ENCODE measurements at places on chromosomes 11 and 22.

DNA sequence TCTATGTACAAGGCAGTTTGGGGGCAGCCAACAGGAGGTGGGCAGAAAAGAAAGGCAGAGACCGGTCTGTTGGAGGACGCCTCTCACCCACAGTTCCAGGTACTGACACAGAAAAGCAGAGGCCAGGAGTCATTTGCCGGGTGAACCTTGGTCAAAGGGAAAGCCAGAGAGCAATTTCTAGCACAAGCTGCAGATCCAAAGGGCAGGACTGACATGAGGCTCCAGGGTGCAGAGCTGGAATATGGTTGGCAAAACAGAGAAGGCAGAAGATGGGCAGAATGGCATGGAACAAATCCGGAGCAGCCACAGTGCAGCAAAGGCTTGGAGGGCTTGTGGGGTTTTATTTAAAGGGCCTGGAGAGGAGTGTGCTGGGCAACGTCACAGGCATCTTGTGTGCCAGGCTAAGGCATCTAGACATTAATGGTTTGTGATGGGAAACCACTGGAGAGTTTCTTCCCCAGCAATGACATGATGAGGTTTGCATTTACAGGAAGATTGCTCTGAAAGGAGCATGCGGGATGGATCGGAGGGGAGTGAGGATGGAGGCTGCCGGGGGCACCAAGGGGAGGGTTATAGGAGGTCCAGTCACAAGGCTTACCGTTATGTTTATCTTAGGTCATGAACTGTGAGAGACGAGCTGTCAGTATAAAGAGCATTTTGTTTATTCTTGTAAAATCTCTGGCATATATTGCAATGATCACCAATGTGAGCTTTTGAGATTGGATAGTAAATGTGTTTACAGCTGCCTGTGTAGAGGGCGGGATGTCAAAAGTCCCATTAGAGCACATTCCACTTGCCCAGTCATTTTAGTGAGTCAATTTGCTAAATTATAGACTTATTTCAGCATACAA lies 5.7 kb upstream of the MMP20 start:
- DNase-seq, result no peak

GRCh38 chr11:833114-833791 lies 501 bp downstream of the CD151 start:
- DNase-seq, result no peak

- no peak for DNase-seq
Measured at GRCh38 chr11:28460348-28460747, 352.2 kb downstream of the METTL15 start.

- DNase-seq, result no peak
Measured at GRCh38 chr11:132111316-132111715, 740.9 kb downstream of the NTM start.

DNA sequence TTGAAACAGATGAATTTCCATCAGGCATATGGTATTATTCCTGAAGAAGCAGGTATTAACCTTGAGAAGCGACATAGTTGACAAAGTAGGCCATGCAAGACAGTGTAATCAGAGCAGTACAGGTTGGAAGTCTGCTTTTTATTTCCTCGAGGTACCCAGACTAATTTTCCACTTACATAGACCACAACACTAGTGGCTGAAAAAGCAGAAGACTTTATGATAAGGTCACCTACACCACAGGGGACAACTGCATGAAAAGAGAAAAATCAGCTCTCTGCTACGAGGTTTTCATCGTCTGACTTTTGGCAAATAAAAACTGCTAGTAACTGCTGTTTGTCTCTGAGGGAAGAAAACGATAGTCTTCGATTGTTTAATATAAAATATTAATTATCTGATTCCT lies 77.5 kb downstream of the CNTN5 start:
- DNase-seq, result no peak

DNA sequence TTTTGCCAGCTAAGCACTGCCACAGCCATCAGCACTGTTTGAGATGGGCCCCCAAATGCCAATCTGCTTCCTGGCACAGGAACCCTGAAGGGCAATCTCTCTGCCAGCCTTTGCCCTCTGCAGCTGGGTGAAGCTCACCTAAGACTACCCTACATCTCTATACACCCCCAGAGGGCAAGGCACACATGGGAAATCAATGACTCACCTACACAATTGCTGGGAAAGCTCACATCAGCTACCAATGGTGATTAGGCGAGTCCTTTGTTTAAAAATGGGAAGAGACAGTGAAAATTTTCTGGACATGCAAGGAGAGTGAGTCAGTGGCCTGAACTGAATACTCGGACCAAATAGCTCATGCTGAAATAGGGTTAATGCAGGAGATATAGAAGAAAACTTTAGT lies 12.6 kb upstream of the PRDM11 start:
- DNase-seq, result no peak

- DNase-seq, result no peak
Measured at GRCh38 chr11:92929246-92929645, 40.2 kb upstream of the MTNR1B start.

DNA sequence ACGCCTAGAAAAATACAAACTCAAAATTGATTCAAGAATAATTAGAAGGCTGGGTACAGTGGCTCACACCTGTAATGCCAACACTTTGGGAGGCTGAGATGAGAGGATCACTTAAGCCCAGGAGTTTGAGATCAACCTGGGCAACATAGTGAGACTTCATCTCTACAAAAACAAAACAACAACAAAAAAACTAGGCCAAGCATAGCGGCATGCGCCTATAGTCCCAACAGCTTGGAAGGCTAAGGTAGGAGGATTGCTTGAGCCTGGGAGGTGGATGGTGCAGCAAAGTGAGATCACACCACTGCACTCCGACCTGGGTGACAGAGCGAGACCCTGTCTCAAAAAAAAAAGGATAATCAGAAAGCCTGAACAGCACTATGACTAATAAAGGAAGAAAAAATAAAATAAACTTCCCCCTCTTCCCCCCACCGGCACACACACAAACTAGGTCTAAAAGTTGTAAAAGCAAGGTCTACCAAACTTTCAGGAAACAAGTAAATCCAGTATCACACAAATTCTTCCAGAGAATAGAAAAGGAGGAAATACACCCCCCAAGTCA lies 35.8 kb downstream of the RRAS2 start:
- no peak for DNase-seq

- DNase-seq, result no peak
Measured at GRCh38 chr11:55658608-55659007, 3.4 kb upstream of the OR4C6 start.

DNA sequence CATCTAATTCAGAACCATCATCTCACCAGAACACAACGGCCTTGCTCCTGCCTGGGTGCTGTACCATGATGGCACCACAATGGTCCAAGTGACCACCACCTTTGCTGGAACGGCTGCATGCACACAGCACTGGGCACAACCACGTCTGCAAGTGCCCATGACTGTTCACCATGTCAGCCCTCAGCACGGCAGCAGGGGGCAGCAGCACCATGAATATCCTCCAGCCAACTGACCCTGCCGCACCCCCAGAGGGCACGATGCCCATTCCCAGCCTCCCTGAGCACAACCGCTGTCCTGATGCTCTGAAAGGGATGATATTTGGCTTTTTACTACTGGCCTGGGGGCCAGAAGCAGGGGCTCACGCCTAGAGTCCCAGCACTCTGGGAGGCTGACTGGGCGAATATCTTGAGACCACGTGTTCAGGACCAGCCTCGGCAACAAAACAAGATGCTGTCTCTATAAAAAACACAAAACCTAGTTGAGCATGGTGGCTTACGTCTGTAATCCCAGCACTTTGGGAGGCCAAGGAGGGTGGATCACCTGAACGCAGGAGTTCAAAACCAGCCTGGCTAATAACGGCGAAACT lies 25.7 kb downstream of the DRD4 start:
- no peak for DNase-seq

Measured in stimulated activated CD8-positive, alpha-beta memory T cell treated with anti-CD3 and anti-CD28 coated beads, Interleukin-15, amount 100 ng/mL, for 4 hours (primary cell).